ENCODE measurements at places on chromosomes 1 and 21. TPM values are rescaled to one million over a fixed set of nuclear protein-coding genes. Genes with fewer than 3 reads are reported as not detected.

GRCh38 chr21:45544449-45545235 lies 2.4 kb upstream of the SLC19A1 start:
- DNase-seq: no peak

- no peak for DNase-seq
These were observed 52.6 kb upstream of the EPS8L3 start for GRCh38 chr1:109816175-109816811.

Gene CRNN
- not detected for polyA plus RNA-seq

DNA sequence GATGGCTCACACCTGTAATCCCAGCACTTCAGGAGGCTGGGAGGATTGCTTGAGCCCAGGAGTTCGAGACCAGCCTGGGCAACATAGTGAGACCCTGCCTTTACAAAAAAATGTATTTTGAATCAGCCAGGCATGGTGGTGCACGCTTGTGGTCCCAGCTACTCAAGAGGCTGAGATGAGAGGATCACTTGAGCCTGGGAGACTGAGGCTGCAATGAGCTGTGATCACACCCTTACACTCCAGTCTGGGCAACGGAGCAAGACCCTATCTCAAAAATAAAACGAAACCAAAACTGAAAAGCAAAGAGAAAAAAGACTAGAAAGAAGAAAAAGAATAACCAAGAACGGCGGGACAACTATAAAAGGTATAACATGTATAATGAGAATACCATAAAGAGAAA lies 15.4 kb upstream of the WNT2B start:
- DNase-seq: no peak
